ENCODE measurements at places on chromosomes 13 and 19.

- no peak for DNase-seq
These were observed 221.7 kb downstream of the KCNRG start for GRCh38 chr13:50236898-50237318.

- DNase-seq: no peak
These were observed 101.0 kb downstream of the ZIC5 start for GRCh38 chr13:99870541-99870940.

- DNase-seq: no peak
These were observed 89.6 kb downstream of the NALCN start for GRCh38 chr13:101326710-101327109.

DNA sequence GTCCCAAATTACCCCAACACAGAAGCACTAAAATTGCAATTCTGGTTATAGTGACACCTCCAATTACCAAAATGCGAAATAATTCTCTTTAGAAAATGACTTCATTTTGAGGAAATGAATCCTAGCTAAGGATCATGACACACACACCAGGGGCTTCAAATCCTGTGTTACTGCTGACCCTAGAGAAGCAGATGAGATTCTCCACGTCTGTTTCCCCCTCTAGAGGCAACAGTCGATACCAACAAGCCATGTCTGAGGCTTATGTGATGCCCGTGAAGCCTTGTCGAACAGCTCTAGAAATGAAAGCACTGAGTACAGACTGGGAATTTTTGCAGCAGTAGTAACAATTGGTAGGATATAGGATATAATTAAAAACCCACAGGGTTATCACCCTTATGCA, 153.6 kb upstream of the TMTC4 start:
- DNase-seq: no peak

DNA sequence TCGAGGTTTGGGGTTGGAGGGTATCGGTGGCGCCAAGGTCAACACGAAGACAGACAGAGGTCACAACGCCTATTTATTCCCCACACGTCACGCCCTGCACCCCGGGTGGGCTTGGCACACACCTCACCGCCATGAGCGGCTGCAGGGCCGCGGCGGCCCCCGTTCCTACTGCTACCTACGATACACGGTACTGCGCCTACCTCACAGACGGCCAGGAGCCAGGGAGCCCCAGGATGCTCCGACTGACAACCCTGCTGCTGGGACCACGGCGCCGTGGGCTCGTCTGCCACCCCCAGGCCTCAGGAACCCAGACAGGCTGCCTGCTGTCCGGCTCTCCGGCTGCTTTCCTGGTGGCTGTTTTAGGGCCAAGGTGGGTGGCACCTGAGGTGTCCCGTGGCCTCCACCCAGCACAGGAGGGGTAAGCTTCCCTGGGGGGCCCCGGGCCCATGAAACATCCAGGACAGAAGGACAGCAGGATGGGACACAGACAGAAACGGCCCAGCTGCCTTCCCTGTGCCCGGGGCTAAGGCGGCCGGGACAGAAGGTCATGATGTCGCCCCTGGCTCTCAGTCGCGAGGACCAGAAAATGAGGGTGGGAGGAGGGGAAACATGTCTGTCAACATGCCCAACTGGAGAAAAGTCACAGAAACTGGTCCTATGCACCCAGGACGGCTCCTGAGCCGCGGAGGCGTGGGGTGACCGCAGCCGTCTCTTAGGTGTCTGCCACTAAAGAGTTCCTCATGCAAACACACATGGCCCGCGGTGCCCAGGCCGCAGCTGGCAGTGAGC, 15.0 kb upstream of the SLC39A3 start:
- no peak for DNase-seq

DNA sequence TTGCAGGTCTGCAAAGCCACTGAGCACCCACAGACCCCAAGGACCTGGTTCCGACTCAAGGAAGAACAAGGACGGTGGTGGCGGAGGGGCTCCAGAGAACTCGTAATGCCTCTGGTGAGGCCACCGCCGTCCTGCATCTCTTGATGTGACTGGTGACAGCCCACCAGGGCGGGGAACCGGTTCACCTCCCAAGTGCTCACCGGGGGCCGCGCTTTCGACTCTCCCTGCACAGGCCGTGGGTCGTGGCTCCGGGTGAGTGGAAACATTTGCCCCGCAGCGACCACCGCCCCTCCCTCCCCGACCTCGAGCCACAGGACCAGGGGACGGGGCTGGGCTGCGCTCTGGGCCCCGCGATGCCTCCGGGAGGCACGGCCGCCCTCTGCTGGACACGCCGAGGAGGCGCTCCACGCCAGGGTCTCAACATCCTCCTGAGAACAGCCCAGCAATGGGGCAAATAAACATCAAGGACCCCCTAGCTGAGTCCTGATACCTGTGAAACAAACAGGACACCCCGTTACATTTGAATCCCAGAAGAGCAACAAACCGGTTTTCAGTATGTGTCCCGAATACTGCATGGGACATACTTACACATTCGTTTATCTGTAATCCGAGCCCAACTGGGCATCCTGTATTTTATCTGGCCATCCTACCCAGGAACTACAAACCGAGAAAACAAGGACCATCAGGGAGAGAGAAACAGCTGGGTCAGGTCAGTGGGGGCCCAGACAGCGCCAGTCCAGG, 3.9 kb upstream of the PLPP2 start:
- DNase-seq: peak; percentile 30

Measured in T-helper 9 cell (primary cell).